ENCODE measurements at places on chromosomes 3 and 15. TPM values are rescaled to one million over a fixed set of nuclear protein-coding genes. Genes with fewer than 3 reads are reported as not detected.

- DNase-seq: peak; percentile 38
Measured at GRCh38 chr3:153289334-153289808, 127.3 kb downstream of the RAP2B start.

DNA sequence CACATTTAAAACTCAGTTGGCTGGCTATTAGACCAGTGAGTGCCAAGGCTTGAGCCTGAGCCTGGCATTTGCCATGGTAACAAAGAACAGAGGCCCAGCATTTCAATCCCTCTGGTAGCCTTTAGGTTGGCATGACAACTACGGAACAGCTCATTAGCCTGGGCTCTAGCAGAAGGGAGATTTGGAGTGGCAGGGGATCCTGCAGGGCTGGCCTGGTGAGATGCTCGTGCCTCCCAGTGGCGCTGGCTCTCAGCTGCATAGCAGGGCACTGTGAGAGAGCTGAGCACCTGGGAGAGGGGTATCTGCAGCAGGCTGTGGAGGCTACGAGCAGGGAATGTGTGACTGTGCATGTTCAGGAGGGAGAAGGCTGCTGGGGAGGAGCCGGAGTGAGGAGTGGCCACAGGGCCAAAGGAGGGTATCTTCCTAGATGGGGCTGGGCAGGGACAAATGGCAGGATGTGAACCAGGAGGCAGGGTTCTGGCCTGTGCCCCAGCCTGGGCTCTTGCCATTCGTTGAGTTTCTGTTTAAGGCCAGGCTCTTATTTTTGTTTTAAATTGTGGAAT, 5.6 kb upstream of the ABTB1 start:
- DNase-seq: no peak

GRCh38 chr15:69997813-69998212, 99.9 kb downstream of the TLE3 start:
- DNase-seq: peak; percentile 53

DNA sequence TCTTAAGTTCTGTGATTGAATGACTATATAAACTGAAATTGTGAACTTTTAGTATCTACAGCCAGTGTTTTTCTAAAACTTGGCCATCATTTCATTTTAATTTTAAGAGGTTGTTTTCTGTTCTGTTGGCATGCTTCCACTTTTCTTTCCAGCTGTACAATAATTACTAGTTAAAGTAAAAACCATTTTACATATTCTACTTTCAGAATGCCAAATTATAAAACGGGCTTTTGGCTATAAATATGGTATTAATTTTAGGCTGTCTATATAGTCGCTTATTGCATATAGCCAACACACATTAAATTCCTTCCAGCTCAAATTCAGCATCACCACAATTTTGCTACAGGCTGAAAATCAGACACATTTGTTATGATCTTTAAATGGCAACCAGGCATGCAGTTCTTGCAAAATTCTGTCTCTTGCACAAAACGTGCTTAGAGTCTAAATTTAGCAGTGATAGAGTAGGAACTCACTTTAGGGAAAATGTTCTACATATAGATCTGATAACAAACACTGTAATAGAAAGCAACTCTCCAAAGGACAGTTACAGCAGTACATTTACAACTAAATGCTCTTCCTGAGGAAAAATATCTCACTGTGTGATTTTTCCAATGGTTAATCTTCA, 81.1 kb downstream of the BTD start:
- no peak for DNase-seq

GRCh38 chr3:49028298-49028672, 913 bp downstream of the IMPDH2 start:
- DNase-seq: no peak

GRCh38 chr15:98403169-98403568, 245.2 kb upstream of the IGF1R start:
- DNase-seq: no peak

DNA sequence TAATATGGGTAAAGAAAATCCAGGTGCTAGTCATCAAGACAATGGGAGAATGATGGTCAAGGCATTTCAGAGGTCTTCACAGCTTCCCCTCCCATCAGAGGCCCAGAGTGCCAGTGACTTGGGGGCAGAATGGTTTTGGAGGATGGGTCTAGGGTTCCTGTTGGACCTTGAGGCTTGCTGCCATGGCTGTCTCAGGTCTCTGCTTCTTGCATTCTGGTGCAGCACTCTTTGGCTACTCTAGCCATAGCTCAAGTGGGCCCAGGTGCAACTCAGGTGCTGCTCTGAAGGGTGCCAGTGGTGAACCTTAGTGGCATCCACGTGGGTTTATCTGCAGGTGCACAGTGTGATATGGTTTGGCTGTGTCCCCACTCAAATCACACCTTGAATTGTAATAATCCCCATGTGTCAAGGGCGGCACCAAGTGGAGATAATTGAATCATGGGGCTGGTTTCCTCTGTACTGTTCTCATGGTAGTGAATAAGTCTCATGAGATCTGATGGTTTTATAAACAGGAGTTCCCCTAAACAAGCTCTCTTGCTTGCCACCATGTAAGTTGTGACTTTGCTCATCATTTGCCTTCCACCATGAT, 48.5 kb upstream of the PEX5L start:
- no peak for DNase-seq

DNA sequence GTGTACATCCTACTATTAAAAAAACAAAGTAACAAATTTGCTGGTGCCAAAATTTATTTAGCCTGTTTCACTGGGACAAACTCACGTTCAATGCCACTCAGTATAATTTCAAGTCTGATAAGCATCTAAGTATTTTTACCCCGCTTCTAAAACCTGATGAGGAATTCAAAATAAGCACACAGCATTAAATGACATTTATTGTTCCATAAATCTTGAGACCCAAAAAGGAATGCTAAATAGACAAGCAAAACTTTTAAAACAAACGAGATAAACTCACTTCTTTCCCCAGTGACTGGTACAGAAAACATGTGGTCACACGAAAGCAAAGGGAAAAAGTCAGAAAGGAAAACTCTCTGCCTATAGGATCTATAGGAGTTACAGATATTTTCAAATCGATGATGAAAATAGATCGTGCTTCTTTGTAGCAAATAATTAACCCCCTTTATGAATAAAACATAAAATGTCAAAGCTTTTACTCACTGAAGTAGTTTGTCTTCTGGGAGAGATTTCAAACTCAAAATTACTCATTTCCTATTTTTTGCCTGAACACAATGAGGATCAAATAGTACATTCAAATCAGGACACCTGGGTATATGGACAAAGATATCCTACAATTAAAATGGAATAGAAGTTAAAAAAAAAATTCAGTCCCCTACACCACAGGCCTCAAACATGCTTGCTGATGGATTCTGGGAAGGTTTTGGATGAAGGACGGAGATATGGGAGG, 51.7 kb downstream of the UBP1 start:
- DNase-seq: no peak

DNA sequence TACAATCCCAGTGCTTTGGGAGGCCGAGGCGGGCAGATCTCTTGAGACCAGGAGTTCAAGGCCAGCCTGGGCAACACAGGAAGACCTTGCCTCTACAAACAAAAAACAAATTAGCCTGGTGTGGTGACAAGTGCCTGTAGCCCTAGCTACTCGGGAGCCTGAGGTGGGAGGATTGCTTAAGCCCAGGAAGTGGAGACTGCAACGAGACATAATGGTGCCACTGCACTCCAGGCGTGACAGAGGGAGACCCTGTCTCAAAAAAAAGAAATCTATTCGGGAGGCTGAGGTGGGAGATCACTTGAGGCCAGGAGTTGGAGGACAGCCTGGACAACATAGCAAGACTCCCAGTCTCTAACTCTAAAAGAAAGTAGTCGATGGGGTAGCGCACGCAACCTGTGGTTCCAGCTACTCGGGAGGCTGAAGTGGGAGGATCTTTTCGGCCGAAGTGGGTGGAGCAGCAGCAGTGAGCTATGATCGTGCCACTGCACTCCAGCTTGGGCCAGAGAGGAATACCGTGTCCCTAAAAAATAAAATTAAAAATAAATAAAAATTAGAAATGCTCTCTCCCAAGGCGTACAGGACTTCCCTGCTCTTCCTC, 775 bp downstream of the C3orf33 start:
- no peak for DNase-seq

DNA sequence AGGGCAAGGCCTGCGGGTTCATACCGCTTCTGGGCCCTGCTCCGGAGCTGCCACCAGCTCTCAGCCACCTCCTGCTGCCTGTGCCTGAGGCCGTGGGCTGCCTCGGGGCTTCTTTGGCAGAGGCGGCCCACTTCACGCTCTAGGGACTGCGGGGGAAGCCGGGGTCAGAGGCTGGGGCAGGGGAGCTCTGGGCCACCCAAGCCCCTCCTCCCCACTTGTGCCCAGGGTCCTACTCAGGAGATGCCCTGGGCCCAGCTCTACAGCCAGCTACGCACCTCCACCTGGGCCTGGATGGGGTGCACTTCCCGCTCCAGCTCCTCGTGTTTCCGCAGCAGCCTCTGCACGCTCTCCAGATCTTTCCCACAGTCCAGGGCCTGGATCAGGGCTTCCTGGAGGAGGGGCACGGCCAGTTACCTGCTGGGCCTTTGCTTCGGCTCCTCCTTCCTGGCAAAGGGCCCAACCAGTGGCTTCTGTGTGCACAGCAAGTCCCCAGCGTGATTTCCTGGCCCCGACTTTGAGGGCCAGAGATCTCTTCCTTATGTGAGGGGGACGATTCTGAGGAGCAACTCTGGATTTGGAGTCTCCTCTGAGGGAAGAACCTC, 24.0 kb downstream of the PLA2G4B start:
- no peak for DNase-seq

DNA sequence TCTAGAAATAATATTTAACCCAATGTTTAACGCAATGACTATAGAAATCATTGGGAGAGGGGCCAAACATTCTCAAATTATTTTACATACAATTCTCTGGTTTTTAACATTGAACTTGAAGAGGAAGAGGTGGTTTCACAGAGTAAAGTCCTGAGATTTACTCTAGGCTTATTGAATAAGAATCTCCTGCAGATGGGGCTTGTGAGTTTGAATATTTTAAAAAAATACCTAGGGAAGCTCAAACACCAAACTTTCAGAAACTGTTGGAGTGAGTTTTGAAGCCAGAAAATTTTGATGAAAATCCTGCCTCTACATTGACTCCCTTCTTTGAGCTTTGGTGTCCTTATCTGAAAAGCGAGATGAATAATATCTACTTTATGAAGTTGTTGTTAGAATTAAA, 906.6 kb downstream of the TUSC7 start:
- DNase-seq: no peak

DNA sequence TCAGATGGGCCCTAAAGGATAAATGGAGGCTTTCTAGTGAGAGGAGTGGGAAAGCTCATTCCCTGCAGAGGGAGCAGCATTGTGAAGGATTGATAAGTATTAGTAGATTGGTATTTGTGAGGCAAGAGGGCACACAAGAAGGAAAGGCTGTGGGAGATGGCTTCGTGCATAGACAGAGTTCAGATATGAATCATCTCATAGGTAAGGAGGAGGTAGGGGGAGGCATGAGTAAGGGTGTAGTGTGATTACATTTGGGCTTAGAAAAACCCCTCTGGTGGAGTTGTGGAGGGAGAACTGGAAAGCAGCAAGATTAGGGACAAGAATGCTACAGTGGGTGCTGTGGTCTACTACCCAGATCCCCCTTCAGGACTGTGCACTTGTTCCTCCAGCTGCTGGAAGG, 29.6 kb downstream of the ONECUT1 start:
- DNase-seq: no peak

- DNase-seq: no peak
Measured at GRCh38 chr15:27473845-27474244, 502.9 kb downstream of the GABRG3 start.

DNA sequence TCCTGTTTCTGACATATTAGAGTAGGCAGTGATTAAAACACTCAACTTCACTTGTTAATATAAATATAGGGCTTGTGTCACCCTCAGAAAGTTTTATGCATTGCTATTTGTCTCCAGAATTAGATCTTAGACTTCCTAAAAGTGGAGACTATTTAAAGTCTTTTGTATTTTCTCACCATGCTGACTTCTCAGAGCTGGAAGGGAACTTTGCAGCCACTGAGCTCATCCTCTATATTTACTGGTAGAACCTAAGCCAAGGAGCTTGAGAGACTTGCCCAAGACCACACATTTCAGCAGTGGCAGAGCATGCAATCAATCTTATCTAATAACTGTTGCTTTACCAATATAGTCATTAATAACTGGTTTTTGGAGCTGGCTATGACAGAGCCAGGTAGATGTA, 53.2 kb downstream of the STAC start:
- no peak for DNase-seq

- DNase-seq: no peak
Measured at GRCh38 chr15:68285259-68285980, 7.9 kb downstream of the FEM1B start.

DNA sequence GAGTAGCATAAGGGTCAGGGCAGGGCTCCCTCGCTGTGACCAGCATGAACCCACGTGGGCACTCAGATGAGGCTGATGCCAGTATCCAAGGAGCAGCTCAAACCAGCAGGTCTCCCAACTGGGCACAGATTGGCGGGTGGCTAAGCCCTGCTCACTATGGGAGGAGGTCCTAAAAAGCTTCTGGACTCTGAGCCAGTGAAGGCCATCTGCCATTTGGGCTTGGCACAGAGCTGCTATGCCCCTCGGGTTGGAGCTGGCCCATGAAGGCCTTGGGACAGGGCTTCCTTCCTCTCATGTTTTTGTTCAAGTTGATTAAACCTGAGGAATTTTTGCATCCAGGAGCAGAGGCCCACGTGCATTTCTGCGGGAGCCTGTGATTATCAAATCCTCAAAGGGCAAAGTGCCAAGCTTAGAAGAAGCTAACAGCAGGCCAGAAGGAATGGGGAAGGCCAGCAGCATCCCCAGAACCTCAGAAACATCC, 4.3 kb upstream of the STRA6 start:
- DNase-seq: peak; percentile 79

- DNase-seq: no peak
Measured at GRCh38 chr3:1093217-1093616, 393 bp downstream of the CNTN6 start.

DNA sequence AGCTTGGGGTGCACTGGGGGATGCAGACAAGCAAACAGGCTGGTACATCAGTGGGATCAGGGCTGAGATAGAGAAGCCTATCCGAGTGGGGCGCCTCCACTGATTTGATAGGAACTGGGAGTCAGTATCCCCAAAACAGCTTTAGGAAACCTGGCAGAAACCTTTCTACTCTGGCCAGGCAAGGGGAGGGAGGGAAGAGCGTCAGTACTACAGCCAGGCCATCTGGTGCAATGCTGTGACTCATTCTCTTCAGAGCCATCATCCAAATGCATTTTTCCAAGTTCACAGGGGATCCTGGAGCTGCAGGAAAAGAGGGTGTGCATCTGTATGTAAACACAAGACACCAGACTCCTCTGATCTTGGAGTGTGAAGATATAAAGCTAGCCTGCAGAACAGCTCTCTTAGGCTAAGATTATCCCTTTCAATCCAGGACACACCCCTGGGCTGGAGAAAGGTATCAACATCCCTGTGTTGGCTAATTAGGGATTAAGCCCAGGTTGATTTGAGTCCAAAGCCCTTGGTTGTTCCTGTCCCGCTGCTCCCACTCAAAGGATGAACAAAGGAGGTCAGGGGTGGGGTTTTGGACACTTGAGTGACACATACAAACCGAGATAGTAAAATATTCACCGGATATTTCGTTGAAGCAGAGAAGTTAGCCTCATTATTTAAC, 9.3 kb downstream of the GALNT15 start:
- peak; percentile 93 for DNase-seq

GRCh38 chr15:83873966-83874365, 220.0 kb downstream of the ADAMTSL3 start:
- peak; percentile 20 for DNase-seq

The ROPN1 gene
- total RNA-seq: not detected

The ABHD17C gene
- 9.5 TPM for total RNA-seq

The C3orf70 gene
- total RNA-seq: 5.7 TPM

The HAPLN3 gene
- total RNA-seq: 8.2 TPM

The PLA2G4F gene
- not detected for total RNA-seq

The XIRP1 gene
- total RNA-seq: 1.1 TPM

The CELF6 gene
- total RNA-seq: not detected

The ABHD10 gene
- total RNA-seq: 28.6 TPM

The ANKUB1 gene
- total RNA-seq: not detected

The NANOGP8 gene
- not detected for total RNA-seq

The TMEM212 gene
- total RNA-seq: not detected

The RBPMS2 gene
- 10.6 TPM for total RNA-seq

The C3orf49 gene
- total RNA-seq: not detected

Data from astrocyte (in vitro differentiated cells and primary cell).